ENCODE measurements at places on chromosomes 6 and 20.

GRCh38 chr20:2507875-2508630, 662 bp downstream of the ZNF343 start:
- DNase-seq, result no peak

GRCh38 chr6:6678185-6678671, 89.7 kb downstream of the LY86 start:
- DNase-seq, result no peak

GRCh38 chr6:35543459-35544193, 30.9 kb upstream of the TULP1 start:
- no peak for DNase-seq

DNA sequence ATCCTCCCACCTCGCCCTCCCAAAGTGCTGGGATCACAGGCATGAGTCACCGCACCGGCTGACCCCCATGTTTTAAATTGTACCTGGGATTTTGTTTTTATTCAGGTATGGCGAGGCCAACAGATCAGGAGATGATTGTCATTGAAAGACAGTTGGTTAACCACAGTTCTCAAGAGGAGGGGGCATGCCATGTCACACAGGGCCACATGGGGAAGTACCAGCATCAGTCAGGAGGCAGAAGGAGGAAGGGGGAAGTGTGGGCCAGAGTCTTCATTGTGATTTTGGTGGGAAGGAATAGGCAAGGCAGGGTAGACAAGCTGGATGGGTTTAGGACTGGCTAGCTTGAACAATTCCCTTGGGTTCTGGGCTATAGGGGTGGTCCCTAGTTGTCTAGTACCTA, 9.9 kb upstream of the MMP9 start:
- no peak for DNase-seq

GRCh38 chr6:50585441-50586330, 127.6 kb upstream of the TFAP2D start:
- DNase-seq, result no peak

GRCh38 chr6:41136911-41137310, 17.2 kb downstream of the TREML1 start:
- no peak for DNase-seq

GRCh38 chr6:137315081-137315480, 95.9 kb upstream of the IFNGR1 start:
- DNase-seq, result no peak

DNA sequence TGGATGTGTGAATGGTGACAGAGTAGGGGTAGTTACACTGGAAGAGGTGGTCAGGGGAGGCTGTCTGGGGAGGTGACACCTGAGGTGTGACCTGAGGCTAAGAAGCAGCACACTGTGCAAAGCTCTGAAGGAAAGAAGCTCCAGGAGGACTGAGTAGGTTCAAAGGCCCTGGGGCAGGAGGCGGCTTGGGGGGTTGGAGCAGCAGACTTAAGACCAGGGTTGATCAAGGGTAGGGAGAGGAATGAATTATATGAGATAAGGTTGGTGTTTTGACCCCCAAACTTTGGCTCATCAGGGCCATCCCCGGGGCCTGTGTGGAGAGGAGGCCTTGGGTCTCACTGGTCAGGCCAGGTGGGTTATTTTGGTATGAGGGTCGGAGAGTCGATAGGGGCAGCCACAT, 166.1 kb downstream of the GRM4 start:
- DNase-seq, result no peak

DNA sequence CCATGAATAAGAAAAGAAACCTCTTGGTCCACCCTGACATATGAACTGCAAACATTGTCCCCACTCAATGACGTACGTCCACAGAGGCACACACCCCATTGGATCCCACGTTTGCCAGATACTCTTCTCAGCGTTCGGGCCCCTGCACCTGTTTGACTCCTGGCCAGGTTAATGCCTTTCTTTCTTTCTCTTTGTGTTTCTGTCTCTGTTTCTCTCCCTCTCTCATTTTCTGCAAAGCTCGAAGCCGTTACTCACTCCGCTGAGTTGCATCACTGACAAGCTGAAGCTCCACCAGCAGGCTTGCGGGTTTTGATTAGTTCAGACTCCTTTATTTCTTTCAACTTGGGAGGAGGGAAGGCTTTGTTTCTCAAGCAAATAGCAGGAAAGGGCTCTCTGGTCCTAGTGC, 135.5 kb upstream of the SUPT3H start:
- no peak for DNase-seq

DNA sequence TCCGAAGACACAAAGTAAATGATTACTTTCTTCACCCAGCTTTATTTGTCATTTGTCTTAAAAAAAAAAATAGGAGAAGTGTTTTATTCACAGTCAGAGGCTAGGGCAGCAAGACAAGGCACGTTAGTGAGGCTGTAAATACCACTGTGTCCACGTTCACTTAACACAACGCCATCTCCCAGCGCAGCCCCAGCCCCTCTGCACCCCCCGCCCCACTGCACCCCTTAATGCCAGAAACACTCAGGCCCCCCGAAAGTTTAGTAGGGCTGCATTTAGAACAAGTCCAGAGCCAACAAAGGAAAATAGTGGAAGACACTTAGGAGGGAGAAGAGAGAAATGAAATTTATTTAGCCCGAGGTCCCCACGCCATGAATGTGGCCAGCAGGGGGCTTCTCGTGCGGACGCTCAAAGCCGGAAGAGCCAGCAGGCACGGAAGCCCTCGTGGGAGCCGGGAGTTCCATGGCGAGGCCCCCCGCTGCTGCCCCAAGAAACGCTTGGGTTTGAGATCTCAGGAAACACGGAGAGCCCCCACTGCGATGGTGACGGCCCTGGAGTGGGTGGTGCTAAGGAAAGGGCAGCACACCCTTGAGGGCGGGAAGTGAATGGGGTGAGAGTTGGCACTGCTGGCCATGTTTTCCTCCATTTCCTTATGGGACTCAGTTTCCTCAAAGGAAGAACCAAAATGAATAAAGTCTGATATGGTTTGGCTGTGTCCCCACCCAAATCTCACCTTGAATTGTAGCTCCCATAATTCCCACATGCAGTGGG, 50.2 kb downstream of the IYD start:
- no peak for DNase-seq

DNA sequence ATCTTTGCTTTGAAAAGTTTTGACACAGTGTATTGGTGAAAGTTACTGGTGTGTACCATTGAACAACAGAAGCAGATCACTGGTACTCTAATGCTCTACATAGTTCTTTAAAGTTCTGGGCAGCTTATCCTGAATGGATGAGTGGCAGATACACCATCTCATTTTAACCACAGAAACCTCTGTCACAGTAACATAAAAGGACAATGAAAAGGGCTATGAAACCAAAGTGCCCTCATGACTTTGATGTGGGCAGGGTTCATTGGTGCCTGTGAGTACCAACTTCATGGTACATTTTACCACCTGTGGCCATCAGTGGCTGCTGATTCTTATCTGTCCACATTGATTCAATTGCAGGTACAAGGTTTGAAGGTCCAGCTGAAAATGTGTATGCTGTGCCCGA, 285.7 kb upstream of the PREP start:
- no peak for DNase-seq

- no peak for DNase-seq
Observed at GRCh38 chr6:16375206-16375605, 136.8 kb downstream of the GMPR start.

DNA sequence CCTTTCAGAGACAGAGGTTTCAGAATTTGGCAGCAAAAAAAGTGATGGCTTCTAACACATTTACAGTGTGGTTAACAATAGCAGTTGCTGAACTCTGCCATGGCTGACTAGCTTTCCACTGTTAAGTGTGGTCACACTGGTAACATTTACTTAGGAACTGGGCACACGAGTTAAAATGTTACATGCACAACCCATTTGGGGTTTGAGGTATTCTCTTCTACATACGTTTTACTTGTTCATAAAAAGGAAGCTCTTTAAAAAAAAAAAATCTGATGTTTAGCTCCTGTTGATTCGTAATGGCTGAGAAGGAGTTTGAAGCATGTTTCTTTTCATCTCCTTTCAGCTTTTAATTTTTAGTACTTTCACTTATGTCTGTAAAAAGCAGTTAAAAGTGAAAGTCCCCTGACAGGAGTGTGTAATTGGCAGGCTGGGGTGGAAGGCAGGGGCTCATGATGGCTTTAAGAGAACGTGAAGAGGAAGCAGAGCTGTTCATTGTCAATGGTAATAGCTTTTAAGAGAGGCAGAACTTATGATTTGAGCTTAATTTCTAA, 245.9 kb downstream of the FARS2 start:
- DNase-seq, result peak; percentile 38

DNA sequence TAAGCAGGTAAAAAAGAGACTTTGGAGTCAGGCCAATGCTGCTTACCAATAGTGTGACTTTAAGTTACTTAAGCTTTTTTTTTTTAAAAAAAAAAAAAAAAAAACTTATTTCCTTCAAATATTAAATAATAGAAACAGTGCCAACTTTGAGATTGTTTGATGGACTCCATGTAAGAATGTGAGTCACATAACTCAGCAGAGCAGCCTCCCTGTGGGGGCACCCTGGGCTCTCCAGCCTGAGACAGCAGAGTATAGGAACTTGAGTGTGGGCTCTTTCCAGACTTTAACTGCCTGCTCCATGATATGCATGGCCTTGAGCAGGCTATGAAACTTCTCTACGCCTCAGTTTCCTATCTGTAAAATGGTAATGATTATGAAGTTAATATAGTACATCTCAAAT, 113.3 kb upstream of the SAMD5 start:
- no peak for DNase-seq

DNA sequence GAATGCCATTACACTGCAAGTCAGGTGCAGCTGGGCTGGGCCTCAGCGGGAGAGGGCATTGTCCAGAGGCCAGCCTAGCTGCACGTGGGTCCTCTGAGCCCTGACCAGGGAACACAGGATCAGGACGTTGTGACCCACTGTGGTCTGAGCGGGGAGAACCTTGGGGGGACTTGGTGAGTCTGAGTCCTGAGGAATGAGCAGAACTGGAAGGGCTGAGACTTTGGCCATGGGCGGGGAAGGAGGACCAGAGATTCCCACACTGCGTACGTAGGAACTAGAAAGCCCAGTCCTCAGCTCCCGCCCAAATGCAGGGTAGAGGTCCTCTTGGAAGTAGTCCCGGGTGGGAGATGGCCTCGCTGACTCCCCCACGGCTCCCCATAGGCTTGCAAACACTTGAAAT, 42.5 kb downstream of the GABRR2 start:
- no peak for DNase-seq

DNA sequence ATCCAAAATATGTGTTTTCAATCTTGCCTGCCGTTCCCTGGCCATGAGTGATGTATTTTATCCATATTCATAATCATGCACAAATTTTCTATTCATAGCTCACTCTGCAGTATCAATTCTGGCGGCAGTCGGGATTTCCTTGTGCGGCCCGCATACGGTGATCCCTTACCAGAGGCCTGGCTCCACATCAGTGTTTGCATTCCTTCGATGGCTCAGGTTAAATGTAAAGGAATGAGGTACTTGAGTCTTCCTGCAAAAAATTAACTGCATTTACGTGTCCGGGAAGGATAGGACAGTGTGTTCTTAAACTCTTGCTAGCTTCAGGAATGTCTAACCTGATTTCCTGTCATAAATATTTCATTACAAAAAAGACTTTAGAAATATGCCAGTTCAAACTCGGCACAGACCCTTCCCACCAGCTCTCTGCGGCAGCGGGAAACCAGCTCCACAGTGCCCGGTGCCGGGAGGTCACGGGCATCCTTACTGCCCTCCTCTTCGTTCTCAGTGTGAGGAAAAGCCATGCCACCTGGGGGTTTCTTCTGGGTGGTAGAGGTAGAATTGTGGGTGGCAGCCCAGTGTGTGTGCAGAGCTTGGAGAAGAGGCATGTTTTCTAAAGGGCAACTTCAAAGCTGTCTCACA, 154.5 kb downstream of the MOXD1 start:
- no peak for DNase-seq

DNA sequence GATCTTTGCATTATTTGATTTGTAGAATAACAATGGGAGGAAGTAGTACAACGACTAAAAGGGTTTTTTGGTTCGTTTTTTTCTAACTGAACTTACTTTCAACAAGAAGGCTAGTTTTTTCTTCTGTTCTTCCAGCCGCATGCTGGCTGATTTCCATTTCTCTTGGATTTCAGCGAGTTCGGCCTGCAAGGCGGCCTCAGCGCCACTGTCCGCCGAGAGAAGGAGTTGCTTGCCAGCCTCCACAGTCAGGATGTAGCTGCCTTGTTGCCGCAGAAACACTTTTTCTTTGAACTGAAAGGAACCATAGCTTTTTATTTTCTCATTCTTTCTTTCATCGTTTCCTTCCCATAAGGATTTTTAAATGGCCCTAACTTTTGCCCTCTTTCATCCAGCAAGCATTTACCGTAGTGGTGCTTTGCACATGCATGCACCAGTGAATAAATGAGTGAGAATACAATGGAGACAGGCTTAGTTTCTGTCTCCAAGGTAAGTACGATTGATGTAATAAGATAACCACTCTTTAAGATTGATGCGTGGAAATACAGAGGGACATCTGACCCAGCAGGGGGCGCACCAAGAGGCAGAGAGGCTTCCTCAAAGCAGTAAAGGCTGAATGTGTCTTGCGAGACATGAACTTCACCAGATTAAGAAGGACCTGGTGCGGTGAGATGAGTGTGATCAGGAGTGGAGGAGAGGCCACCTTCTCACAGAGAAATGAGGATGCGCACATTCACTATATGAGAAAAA, 398.8 kb downstream of the ESR1 start:
- DNase-seq, result no peak

- DNase-seq, result peak; percentile 16
Observed at GRCh38 chr20:59222253-59223181, 58.9 kb downstream of the ZNF831 start.

DNA sequence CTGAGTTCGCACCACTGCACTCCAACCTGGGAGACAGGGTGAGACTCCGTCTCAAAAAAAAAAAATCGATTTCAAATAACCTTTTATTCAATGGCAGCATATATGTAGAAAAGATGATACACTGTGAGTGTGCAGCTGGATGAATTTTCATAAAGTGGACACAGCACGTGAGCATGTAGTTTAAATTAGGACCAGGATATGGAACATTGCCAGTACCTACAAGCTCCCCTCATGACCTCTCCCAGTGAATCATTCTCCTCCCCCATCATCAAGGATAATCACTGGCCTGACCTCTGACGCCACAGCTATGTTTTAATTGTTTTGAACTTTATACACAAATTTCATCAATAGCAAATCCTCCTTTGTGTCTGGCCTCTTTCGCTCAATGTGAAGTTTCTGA, 53.8 kb upstream of the HDAC2 start:
- DNase-seq, result no peak

DNA sequence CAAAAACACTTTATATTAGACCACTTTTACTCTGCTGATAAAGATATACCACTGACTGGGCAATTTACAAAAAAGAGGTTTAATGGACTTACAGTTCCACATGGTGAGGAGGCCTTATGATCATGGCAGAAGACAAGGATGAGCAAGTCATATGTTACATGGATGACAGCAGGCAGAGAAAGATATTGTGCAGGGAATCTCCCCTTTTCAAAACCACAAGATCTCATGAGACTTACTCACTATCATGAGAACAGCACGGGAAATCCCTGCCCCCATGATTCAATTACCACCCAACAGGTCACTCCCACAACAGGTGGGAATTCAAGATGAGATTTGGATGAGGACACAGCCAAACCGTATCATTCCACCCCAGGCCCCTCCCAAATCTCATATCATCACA, 1383.8 kb upstream of the MAP3K7 start:
- no peak for DNase-seq

GRCh38 chr6:11429577-11429976, 108.0 kb upstream of the TMEM170B start:
- peak; percentile 71 for DNase-seq

GRCh38 chr6:46393940-46394337, 97.3 kb downstream of the RCAN2 start:
- no peak for DNase-seq

Measured in kidney epithelial cell (primary cell).